ENCODE measurements at places on chromosomes 4 and X.

GRCh38 chr4:114519368-114519767, 79.2 kb upstream of the UGT8 start:
- DNase-seq, result no peak

GRCh38 chrX:41192880-41193279, 107.6 kb downstream of the USP9X start:
- DNase-seq, result no peak

GRCh38 chr4:4386296-4386735, 586 bp upstream of the NSG1 start:
- no peak for DNase-seq

DNA sequence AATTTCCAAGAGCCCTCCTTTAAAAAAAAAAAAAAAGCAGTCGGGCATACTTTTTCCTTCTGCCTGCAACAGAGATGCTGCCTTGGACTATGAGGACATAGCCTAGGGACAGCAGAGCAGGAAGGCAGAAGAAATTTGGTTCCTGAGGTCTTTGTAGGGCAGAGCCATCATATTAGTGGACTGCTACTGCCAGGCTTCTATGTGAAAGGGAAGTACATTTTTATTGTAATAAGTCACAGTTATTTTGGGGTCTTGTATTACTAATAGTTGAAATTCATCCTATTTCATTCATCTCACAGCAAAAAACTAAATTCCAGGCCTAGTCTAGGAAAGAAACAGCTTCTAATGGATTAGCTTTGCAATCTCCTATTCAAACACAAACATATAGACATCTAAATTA, 211.2 kb downstream of the NSUN7 start:
- no peak for DNase-seq

- no peak for DNase-seq
Observed at GRCh38 chrX:148572337-148572736, 71.9 kb downstream of the AFF2 start.

GRCh38 chr4:111398906-111399330, 746.3 kb upstream of the FAM241A start:
- DNase-seq, result no peak

DNA sequence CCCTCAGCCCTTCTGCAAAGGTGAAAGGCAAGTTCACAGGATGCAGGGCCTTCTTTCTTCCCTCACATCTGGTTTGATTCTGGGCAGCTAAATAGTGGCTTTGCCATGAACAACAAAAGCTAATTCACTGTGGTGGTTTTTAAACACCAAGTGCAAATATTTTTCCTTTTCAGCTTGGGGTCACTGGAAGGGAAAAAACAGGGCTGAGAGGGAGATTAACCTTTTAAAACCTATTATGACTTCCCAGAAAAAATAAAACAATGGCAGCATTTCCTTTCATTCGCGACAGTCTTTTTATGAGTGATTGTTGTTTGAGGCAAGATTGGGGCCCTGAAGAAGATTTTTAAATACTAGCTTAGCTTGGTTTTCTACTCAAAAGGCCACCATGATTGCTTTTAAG, 103.7 kb upstream of the SCML1 start:
- DNase-seq, result no peak

GRCh38 chrX:22360129-22360528, 87.4 kb downstream of the CBLL2 start:
- DNase-seq, result no peak

DNA sequence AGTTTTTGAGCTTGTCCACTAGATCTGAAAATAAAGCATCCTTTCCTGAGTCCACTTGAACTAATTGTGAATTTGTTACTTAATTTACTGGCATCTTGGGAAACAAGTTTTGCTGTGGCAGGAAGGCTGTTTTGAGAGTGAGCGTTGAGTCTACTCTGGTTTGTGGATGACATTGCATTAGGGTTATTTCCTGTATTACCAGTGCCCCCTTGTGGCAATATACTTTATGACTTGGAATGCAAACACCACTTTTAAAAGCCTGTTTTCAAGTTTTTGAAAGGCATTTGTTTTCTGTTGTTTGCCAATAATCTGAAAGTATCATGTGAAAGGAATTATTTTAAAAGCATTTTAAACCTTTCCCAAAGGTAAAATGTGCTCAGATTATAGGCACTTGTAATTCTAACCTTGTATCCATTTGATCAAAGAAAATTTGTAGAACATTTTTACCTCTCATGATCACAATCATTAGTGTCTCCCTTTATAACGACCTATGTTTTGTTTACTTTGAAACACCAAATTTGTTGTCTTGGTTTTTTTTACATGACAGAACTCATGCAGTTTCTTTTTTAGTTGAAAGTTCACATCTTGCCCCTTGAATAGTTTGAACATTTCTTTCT, 18.0 kb upstream of the CYP2U1 start:
- DNase-seq, result no peak
